ENCODE measurements at places on chromosomes 7 and 10.

GRCh38 chr10:31210190-31210589 lies 108.8 kb upstream of the ZEB1 start:
- no peak for DNase-seq

DNA sequence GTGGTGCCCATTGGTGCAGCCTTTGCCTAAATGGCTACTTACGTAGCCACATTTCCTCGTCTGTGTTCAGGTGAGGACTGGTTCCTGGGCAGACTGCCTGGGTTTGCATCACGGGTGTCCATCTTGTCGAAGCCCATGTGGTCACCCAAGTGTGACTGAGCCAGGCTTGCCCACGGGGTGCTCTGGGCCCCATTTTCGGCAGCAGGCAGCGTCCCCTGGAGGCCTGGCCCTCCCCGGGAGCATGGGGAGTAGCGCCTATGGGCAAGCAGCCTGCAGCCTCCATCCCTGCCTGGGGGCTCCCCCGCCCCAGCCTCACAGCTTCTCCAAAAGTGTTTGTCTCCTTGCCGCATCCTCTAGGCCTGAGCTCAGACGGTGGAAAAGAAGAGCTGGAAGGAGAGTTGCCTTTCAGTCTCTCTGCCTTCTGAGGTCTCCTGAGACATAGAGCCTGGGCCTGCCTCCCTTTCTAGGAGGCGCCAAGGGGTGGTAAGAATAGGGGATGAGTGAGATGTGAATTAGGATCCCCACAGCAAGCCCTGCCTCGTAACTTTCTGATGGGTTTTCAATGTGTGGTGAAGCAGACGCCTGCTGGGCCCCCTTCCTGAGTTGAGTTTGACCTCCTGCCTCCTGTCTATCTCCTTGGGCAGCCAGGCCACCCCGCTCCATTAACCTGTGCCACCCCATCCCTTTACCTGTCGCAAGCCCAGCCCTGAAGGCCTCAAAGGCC lies 42.7 kb downstream of the HTRA1 start:
- no peak for DNase-seq

GRCh38 chr10:78937393-78937792 lies 131.4 kb upstream of the ZMIZ1 start:
- DNase-seq, result no peak

- no peak for DNase-seq
Observed at GRCh38 chr10:13322615-13323148, 22.8 kb upstream of the PHYH start.

DNA sequence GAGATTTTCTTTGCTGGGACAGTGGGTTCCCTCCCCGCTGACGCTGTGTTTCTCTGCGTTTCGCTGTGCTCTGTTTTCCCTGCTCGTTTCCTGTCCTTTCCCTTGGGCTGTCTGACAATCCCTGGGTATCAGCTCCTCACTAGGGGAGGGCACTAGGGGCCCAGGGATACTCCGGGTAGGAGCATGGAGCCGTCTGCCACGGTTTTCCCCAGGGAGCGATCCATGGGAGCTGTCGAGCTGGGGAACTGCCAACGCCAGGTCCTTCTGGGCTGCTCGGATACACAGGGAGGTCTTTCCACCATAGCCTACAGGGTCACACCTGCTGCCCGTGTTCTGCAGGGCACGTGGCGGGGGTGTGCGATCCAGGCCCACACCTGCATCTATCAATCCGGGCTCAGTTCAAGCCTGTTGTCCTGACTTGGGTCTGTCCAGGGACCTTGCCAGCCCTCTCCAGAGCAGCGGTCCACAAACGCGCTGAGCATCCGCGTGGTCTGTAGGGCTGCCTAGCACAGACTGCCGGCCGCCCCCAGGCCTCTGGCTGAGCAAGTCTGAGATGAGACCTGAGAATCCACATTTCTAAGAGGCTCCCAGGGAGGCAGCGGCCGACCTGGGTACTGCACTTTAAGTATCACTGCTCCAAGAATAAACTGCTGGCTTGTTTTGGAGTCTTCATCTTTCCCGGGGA lies 263.1 kb downstream of the ELFN1 start:
- DNase-seq, result no peak

DNA sequence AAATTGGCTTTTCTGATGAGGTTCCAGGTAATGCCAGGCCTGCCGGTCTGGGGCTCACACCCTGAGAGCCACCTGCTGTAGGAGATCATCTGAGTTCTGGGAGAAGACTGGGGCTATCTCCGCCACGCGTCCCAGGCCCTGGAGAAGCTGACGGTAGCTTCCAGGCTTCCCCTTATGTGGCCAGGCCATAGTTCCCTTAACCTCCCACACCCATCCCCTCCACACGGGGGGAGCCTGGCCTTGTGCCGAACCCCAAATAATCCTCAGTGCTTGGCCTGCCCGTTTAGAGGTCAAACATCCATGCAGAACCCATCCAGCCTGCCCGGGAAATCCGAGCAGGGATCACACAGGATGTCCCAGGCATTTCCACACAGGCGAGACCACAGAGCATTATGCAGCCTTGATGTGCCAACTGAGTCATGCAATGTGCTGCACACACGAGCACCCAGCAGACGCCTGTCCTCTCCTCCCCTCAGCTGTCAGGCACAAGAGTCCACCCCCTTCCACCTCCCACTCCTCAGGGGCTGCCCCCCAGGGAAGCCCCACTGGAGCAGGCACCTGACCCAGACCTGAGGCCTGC lies 176.2 kb downstream of the PRKAG2 start:
- no peak for DNase-seq

- DNase-seq, result no peak
Observed at GRCh38 chr7:87779806-87780205, 96.4 kb downstream of the SLC25A40 start.

- no peak for DNase-seq
Observed at GRCh38 chr10:125114761-125115391, 45.5 kb downstream of the CTBP2 start.

GRCh38 chr7:99457650-99458493 lies 8.1 kb downstream of the ATP5MF start:
- DNase-seq, result no peak

- DNase-seq, result no peak
Observed at GRCh38 chr10:4086131-4086898, 301.3 kb upstream of the KLF6 start.

- DNase-seq, result no peak
Observed at GRCh38 chr10:117188371-117188770, 8.9 kb upstream of the KCNK18 start.

DNA sequence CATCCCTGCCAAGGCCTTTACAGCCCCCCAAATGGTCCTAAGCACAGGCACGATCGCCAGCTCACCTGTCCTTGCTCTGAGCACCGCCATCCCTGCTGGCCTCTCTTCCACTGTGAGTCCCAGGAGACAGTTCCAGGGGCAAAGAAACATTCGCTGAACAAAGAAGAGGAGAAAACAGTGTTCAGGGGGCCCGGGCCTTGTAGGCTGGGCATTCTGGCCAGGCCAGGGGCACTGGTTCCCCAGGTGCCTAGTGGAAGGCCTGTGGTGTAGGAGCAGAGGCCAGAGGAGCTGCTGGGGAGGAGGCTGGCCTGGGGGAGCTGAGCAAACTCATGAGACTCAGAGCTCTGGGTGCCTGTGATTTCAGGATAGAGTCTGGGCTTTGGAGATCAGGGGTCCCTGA lies 22.6 kb downstream of the AQP1 start:
- no peak for DNase-seq

DNA sequence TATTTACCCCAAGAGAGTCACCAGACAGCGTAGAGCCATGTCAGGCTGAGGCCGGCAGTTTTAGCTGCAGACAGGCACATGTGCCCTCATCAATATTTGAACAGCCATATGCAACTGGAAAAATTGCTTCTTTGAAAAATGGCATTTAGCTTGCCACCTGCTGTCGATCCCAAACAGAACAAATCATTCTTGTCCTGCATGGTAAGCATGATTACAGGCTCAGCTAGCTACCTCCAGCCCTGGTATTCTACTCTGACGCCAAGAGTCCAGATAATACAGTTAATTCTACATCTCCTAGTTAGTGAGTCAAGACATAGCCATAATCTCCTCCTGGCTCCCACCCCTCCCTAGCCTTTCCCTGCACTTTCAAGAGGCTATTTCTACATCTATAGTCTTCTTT lies 7.7 kb downstream of the CREB3L2 start:
- no peak for DNase-seq

- peak; percentile 20 for DNase-seq
Observed at GRCh38 chr10:21172930-21173801, 276.1 kb upstream of the NEBL start.

DNA sequence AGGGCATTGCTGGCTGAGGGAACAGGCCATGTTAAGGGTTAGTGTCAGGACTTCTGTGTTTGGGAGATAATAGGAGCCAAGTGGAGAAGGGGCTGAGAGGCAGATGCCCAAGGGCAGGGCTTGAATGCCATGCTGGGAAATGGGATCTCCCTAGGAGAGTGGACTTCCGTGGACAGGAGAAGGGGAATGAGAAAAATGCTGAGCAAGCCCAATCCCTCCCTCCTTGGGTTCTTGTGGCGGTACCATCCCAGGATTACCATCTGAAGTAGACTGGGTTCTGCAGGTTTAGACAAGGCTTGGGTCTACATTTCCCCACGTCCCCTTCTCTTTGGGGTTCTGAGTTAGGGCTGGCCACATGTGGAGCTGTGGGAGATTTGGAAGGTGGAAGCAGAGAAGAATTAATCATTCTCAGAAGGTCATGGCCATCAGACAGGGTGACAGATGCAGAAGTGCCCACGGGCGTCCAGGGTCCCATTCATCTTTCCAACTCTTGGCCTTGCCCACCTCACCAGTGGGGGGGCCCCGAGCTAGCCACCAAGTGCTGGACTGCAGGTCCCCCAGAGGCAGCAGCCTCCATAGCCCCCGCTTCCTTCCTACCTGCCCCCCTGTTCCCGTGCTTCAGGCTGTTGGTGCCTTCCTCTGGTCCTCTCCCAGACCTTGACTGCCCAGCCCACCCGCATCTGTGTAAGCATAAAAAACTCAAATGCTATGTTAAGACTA lies 354.8 kb downstream of the RPS24 start:
- DNase-seq, result no peak

DNA sequence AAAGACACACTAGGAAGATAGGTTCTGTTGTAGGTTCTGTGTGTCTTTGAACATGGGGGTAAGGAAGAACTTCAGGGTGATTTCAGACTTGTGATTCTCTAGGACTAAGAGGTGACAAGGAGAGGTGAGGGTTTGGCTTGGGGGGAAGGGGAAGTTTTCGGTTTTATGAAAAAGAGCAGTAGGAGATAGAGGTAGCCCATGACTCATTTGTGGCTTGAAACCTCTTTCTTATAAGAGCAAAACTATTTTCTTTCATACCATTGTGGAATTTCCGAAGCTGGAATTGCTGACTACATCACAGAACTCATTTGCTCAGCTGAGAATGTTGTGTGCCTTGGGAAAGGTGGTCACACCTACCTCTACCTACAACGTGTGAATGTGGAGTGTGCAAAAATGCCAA lies 39.6 kb upstream of the IKZF1 start:
- no peak for DNase-seq

DNA sequence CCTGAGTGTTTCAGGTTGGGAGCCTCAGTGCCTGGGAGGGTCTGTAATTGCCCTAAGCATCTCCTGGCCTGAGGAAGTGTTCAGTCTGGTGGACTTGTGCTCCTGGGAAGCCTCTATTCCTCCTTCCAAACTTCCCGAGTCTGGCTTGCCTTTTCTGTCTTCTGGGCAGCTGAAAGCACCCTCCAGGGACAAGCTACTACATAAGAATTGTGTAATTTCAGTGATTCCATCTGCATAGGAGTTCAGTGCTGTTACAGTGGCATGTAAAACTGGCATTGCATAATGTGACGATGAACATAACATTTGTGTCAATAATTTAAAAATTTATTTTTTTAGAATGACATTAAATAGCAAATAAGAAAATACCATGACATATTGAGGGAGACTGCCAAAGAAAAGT lies 109.3 kb downstream of the AOAH start:
- DNase-seq, result no peak

DNA sequence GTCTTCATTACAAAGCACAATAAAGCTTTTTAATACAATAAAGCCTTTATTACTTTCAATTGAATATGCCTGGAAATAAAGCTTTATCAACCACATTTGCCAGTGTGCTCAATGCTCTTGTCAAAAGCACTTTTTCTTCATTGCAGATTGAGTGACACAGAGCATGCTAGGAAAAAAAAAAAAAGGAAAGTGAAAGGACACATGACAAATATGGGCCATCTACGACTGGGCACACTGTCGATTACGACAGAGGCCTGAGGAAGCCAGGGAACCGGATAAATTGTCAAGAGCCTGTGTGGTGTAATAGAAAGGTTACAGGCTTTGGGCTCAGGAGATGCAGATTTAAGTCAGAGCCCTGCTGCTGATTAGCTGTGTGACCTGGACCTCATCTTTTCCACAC lies 84.8 kb upstream of the LRGUK start:
- no peak for DNase-seq

- DNase-seq, result no peak
Observed at GRCh38 chr10:63596924-63597323, 75.7 kb downstream of the REEP3 start.

DNA sequence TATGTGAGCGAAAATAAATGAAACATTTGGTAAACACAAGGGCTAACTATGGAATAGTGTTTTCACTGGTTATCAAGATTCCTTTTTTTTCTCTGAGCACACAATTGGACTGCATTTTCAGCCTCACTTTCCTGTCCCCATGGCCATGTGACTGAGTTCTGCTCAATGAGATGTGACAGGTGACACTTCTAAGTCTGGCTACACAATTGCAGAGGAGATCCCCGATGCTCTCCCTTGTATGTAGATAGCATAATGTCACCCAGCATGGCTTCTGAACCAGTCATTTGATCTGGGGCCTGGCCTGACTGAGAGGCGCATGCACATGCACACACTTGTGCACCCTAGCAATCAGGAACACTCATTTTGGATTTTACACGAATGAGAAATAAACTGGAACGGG lies 581.8 kb downstream of the GRID1 start:
- no peak for DNase-seq

GRCh38 chr10:58546137-58546536 lies 33.5 kb downstream of the BICC1 start:
- DNase-seq, result no peak

DNA sequence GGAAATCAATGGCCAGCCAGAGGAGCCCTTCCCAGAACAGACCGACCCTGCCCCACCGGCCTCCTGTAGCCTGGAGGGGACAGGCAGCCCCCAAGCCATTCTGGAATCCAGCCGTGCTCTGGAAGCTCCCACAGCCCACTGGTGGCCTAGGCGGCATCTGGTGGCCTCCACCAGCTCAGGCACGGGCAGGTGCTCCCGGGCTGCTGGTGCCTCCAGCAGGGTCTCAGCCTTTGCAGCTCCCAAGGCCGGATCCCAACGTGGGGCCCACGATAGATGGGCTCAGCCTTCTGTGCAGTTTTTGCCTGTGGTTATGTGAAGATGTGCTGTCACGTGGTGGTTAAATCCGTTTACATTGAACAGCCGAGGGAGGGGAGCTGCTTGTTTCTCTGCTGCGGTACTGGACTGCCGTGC lies 44.4 kb downstream of the JAKMIP3 start:
- peak; percentile 6 for DNase-seq

GRCh38 chr7:103811290-103811689 lies 178.2 kb downstream of the RELN start:
- no peak for DNase-seq

DNA sequence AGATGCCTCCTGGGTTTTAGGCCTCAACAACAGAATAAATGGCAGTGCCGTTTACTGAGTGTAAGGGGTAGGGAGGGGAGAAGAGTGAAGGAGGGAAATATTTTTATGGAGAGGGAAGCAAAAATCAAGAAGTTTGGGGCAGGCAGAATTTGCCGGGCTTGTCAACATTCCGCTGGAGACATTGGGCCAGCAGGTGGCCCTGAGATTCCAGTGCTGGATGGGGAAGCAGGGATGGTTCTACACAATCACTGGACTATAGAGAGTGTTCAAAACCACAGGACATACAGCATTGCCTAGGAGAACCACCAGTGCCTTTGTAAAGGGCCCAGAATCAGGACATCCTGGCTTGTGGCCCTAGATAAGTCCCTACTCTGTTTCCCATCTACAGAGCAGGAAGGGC lies 598.6 kb upstream of the MGMT start:
- DNase-seq, result no peak

GRCh38 chr10:110717781-110718589 lies 73.8 kb downstream of the RBM20 start:
- no peak for DNase-seq

All from WTC11 (cell line).